ENCODE measurements at places on chromosomes 7 and 10. TPM values are rescaled to one million over a fixed set of nuclear protein-coding genes. Genes with fewer than 3 reads are reported as not detected.

Gene GRM3
- total RNA-seq: 155 TPM

Gene TRPV6
- total RNA-seq: under 0.01 TPM

Gene CALML3
- total RNA-seq: under 0.01 TPM

- no peak for DNase-seq
These were observed 692 bp downstream of the CARD11 start for GRCh38 chr7:3042861-3043489.

DNA sequence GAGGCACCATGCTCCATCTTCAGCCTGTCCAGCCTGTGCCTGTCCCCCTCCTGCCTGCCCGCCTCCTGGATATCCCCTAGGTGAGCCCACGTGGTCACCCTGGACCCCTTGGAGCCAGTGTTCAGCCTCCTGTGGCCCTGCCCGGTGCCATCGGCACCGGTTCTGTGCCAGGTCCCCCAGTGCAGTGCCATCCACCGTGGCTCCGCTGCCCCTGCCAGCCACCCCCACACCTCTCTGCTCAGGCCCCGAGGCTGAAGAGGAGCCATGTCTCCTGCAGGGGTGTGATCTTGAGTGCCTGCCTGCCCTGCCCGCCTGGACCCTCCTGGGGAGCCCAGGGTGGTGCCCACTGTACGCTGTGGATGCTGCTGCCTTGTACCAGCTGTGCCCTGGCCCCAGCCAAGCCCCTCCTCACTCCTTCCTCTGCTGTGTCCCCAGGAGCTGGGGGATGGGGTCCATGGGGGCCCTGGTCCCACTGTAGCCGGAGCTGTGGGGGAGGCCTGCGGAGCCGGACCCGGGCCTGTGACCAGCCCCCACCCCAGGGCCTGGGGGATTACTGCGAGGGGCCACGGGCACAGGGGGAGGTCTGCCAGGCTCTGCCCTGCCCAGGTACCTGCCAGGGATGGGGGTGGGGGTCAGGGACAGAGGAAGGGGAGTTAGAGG is 26.2 kb upstream of the ZNF862 start:
- DNase-seq: no peak

- no peak for DNase-seq
These were observed 22.9 kb upstream of the NANOS1 start for GRCh38 chr10:119006451-119007210.

DNA sequence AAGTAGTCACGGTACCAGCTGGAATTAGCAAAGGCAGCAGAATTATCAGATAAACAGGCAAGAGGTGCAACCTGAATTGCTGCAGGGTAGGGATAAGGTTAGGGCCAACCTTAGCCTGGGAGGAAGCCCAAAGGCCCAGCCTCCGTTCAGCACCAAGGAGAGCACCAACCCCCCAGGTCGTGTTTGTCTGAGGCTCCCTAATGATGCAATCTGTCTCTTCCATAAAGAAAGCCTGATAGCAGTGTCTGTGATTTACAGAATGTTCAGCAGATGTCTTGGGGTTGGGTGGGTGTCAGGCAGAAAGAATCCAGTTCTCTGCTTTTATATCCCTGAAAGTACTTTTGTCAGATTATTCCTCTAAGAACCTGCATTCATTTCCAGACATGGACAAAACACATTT is 328.4 kb upstream of the AOAH start:
- no peak for DNase-seq

- no peak for DNase-seq
These were observed 41.9 kb downstream of the SYPL1 start for GRCh38 chr7:106070201-106070551.

DNA sequence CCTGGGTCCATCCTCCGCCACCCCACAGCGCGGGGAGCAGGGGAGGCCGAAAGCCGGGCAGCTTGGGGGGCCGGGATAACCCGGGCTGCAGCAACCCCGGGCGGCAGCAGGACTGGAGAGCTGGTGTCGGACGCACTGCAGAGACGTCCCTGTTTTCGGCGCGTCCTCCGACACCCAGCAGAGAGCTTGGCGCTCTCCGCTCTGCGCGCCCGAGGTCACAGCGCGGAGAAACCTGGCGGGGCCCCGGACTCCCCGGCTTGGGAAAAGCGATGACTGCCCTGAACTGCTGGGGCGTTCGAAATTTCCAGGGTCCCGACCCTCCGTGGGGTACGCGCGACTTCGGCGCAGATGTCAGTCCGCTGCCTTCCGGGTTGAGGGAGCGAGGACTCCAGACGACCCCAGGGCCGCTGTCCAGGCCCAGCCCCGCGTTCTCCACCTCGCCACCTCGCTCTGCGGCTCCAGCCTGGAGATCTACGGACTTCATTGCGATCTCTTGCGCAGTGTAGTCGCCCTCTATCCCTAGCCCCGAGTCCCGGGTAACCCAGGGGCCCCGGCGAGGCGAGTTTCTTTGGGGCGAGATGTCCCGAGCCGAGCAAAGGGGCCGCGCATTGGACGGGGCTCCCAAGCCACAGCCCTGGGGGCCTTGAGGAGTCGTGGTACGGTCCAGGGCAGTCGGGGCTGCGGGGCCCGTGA is 617 bp upstream of the FOXI2 start:
- no peak for DNase-seq

DNA sequence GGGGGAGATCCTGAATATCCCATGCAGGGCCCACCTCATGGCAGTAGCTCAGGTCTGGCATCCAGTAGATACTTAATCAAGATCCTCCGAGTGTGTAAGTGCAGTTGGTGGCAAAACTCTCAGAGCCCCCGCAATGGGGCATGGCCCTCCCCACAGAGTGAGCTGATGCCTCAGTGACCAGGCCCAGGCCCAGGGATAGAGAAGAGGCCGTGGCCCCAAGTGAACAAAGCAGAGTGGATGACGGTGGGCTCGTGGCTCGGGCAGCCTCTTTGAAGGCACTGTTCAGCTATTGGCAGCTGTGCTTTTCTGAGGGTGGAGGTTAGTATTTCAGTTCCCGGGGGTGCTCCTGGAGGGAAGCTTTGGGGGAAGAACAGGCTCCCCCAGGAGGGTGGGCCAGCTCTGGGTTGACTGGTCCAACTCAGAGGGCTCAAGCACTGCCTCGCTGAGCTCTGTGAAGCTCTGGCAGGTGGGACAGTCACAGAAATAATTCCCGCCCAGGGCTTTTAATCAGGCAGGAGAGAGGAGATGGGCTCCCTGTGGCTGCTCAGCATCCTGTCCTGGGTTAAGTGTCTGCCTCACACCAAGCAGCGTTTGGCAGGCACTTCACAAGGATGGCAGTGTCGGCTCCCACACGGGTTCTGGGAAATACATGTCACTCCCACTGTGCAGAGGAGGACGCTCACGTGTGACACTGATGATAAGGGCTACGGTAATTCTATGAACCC is 583.6 kb downstream of the TCERG1L start:
- no peak for DNase-seq

- DNase-seq: no peak
These were observed 24.6 kb upstream of the STEAP4 start for GRCh38 chr7:88331322-88331721.

DNA sequence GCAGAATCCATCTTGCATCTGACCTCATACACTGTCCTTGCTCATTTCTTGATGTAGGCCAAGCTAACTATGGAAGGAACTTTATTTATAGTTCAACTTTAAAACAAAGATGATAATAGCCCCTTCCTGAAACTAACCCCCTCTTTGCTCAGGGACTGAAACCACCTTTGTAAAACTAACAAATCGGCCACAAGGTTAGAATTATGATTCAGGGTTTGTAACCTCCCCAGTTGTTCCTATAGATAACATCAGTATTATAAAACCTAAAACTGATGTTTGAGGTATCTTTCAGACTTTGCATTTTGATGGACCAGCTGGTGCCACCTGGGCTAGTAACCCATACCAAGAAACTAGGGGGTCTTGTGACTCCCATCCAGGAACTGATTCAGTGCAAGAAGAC is 143.4 kb downstream of the SH2D4B start:
- DNase-seq: no peak

- no peak for DNase-seq
These were observed 565.5 kb upstream of the IGFBP3 start for GRCh38 chr7:46486256-46487206.

GRCh38 chr7:22153432-22154142 is 203.4 kb downstream of the RAPGEF5 start:
- DNase-seq: no peak

GRCh38 chr10:72056113-72056512 is 32.2 kb downstream of the SPOCK2 start:
- no peak for DNase-seq

- no peak for DNase-seq
These were observed 32.8 kb downstream of the LIMK1 start for GRCh38 chr7:74116356-74116755.

- no peak for DNase-seq
These were observed 15.0 kb upstream of the DNMBP start for GRCh38 chr10:100024748-100025147.

DNA sequence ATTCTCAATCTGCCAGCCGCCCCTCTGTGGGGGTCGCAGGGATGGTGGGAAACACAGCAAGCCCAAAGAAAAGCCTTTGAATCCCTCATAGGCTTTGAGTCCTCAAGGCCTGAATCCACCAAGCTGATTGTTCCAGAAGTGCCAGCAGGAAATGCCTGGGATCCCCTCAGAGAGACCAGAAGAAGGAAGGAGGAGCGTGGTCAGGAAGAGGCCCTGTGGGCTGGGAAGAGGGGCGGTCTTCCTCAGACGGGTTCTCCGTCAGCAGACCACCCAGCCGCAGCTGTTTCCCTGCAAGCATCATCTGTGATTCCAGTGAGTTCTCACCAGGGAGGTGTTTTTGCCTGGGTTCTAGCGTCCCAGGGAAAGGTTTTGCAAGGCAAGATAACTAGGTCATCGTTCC is 190.0 kb upstream of the KLF6 start:
- DNase-seq: no peak

DNA sequence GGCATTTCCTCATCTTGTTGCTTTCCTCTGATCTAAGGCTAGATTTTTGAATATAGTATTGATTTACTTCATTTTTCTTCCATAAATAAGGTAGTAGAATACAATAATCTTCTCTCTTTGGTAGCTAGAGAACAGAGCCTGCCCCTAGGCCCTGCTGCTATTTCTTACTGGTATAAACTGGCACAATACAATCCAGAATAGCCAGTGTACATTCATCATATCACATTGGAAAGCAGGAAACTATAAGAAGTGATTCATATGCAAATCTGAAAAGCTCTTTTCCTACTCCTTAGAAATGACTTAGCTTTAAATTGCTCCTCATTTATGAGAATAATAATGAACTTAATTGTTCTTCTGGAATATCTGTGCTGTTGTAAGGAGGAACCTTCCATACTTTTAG is 100.2 kb downstream of the KCND2 start:
- DNase-seq: no peak
